ENCODE measurements at places on chromosomes 6 and 20.

- DNase-seq, result no peak
Measured at GRCh38 chr20:20632644-20633043, 79.8 kb downstream of the RALGAPA2 start.

DNA sequence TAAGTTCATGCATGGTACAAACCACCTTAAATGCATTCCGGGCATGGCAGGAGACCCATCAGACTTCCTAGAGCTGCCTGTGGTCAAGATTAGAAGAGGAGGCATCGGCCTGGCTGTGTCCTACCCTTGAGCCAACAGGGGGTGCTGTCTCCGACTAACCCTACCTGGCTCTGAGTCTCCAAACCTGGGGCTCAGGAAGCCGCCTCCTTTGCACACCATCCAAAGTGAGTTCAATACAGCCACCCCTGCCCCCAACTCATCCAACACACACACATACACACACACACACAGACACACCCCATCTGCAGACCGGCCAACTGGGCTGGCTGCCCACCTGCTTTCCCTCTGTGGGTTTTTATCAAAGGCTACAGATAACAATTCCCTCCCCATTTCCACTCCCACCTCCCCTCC lies 77.0 kb downstream of the JPH2 start:
- no peak for DNase-seq

GRCh38 chr20:57841297-57841866 lies 131.6 kb upstream of the PMEPA1 start:
- no peak for DNase-seq

DNA sequence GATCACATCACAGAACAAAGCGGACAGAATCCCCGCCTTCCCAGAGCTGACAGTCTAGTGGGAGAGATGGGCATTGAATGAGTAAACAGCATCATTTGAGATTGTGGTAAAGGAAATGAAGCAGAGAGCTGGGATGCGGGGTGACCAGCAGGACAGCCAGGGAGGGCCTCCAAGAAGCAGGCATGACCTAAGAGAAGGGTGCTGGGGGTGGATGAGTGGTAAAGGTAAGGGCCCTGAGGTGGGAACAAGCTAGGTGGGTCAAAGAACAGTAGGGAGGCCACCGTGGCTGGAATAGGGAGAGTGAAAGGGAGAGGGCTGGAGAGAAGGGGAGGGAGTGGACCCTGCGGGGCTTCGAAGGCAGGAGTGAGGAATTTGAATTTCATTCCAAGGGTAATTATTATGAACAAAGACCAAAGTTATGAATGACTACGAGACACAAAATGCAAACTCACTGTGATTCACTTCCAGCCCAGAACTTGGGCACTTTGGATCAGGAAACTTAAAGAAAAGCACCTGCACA lies 61.4 kb downstream of the CEBPB start:
- DNase-seq, result no peak

- DNase-seq, result no peak
Measured at GRCh38 chr6:21599051-21599696, 5.6 kb downstream of the SOX4 start.

DNA sequence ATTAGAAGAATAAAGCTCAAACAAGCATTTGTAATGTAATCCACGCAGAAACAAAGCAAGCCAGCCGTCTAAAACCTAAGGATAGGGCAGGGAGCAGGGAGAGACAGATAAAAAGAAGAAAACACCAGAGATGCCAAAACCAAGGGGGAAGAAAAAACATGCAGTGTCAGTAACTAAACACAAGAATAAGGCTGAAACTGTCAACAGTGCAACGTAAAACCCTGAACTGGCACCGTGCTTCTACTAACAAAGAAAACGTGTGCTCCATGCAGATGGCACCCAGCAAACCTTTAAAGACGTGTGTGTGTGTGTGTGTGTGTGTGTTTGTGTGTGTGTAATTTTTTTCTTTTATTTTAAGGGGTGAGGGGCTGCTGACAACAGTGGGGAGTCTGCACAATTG lies 88.4 kb upstream of the TAB2 start:
- no peak for DNase-seq

GRCh38 chr6:4892785-4893485 lies 110.9 kb downstream of the RPP40 start:
- DNase-seq, result no peak

GRCh38 chr6:5394280-5394679 lies 133.0 kb downstream of the FARS2 start:
- DNase-seq, result no peak

GRCh38 chr6:158086504-158087223 lies 81.4 kb downstream of the SERAC1 start:
- no peak for DNase-seq

- no peak for DNase-seq
Measured at GRCh38 chr6:32825966-32826365, 9.2 kb upstream of the HLA-DOB start.

- DNase-seq, result no peak
Measured at GRCh38 chr20:58511364-58511763, 3.8 kb downstream of the APCDD1L start.

GRCh38 chr6:107698146-107698545 lies 126.0 kb downstream of the SCML4 start:
- DNase-seq, result no peak

- peak; percentile 5 for DNase-seq
Measured at GRCh38 chr6:161242779-161243693, 30.8 kb downstream of the AGPAT4 start.

GRCh38 chr6:150078788-150079187 lies 9.9 kb upstream of the ULBP3 start:
- no peak for DNase-seq

- DNase-seq, result no peak
Measured at GRCh38 chr6:36851149-36851614, 11.9 kb upstream of the CPNE5 start.

GRCh38 chr6:93238632-93239031 lies 180.7 kb downstream of the EPHA7 start:
- no peak for DNase-seq

DNA sequence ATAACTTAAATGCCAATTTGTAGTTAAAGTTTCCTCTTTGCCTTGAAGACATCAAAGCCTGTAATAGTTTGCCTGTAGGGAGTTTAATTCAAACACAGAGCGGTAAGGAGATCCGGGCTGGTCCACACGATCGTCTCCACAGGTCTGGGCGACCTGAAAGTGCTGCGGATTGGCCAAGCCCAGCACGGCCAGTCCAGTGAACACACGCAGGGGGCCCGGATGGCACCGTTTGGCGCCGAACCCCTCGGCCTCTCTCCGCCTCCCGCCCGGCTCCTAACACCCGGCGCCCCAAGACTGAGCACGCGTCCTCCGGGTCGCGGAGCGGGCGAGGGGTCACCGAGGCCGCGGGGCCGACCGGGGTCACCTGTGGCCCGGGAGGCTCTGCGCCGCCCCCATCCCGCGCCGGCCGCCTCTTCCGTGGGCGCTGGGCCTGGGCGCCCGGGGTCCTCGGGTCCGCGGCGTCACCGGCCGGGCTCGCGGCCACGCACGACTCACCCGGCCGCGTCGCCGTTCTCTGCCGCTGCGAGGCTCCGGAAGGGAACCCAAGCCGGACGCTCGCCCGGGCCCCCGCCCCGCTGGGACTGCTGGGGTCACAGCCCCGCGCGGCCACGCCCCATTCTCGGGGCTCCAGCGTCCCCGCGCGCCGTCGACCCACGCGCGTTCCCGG lies 481 bp downstream of the SERPINB6 start:
- DNase-seq, result peak; percentile 43

GRCh38 chr20:8587251-8587650 lies 455.2 kb downstream of the PLCB1 start:
- no peak for DNase-seq

GRCh38 chr6:140436023-140436811 lies 1061.8 kb upstream of the CITED2 start:
- no peak for DNase-seq

DNA sequence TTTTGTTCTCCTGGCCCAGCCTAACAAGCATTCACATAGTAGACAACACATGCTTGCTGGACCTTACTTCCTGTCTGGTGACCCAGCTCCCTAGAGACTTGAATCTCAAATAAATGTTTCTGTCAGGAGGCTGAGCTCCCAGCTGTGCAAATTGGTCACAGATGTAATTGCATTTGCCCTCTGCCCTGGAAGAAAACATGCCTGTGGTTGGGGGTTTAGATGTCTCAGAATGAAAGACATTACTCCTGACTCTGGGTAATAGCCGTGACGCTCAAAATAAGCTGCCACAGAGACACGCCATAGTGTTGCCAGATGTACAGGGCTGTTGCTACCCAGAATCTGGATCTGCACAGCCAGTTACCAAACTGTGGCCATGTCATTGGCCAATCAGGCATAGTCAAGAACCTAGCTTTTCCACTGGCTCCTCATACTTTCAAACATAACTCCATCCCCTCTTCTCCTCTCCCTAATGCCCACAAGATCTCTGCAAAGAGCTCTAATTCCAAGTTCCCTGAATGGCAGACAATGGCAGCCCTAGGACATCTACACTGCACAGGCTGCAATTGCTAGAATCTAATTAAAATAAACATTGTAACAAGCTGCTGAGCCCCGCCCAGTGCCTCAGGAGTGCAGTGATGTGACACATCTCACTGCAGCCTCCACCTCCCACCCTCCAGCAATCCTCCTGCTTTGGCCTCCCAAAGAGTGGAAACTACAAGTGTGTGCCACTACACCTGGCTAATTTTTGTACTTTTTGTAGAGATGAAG lies 32.8 kb upstream of the GMPR start:
- DNase-seq, result no peak

DNA sequence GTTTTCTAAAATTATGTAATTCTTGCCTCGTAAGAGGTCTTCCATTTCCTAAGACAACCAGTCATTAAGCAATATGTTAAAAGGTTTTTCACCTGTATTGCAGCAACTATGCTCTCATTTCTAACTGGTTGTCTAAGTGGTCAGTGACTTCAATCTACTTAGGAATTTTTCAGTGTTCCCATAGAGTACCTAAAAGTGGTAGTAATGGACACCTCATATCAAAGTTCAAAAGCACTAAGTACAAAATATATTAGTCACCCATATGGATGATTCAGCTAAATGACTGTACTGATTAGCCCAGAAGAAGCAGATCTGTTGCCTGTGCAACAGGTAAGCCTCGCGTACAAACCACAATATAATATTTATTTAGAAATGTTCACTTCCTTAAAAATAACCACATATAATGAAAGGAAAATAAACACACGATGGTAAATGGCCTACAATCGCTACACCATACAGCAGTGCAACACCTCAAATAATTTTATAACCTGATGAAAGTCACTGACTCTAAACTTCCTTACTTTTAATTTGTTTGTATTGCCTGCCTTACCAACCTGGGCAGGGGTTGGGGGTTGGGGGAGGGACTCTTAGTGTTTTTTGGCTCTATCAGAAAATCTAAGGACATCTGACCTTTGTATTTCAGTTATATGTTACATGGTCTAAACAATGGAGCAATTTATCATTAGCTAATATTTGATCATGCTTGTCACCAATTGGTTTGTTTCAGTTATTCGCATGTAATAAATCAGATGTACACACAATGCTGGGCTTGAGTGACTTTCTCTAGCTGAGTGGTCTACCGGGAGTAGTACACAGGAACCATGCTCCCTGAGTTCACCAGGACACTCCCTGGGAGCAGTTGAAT lies 105.9 kb downstream of the HIVEP2 start:
- DNase-seq, result no peak

- no peak for DNase-seq
Measured at GRCh38 chr6:16163535-16164300, 34.8 kb downstream of the MYLIP start.

DNA sequence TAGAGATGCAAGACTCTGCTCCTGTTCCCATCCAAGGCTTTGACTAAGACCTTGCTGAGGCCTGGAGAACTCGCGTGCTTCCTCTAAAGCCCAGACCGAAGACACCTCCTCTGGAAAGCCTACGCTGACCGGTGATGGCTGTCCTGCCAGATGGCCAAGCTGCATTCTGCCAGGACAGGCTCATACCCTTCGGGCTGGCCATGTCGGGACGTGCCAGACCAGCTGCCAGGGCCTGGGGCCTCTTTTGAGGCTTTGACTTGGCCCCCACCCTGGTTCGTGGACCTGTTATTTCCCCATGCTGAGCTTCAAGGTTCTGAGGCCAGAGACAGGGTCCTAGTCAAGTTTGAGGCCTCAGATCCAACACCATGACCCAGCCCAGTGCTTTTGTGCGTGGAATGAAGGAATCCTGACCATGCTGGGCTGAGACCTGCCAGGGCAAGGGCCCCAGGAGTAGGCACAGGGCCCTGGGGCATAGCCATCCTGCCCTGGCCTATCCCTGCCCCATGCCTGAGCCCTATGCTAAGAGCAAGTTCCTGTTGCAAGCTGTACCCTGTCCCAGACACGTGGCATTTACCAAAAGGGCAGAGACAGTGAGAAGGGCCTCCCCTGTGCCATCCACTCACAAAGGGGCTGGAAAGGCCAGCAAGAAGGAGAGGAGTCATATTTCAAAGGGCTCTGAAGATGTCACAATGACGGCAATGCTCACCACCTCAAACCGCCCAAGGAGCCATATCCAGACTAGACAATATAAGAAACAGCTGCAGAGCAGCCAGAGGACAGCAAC lies 42.8 kb downstream of the MRPL14 start:
- no peak for DNase-seq

DNA sequence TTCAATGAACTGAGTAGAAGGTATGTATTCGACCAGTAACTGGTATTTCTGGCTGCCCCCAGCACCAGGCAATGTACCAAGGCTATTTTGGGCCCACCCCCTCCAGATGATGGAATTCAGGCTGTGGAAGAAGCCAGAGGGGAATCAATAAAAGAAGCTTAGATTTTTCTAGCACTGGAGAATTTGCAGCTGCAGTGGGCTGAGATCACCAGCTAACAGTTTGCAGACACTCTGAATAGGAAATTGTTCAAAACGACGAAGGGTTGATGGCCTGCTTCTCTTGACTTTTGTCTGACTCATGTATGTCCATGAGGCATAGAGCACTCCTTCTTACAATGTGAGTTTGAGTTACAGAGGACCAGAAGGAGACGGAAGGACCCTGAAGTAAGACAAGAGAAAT lies 32.4 kb upstream of the FBXO9 start:
- DNase-seq, result no peak

- DNase-seq, result no peak
Measured at GRCh38 chr6:100229512-100229911, 235.2 kb downstream of the SIM1 start.

DNA sequence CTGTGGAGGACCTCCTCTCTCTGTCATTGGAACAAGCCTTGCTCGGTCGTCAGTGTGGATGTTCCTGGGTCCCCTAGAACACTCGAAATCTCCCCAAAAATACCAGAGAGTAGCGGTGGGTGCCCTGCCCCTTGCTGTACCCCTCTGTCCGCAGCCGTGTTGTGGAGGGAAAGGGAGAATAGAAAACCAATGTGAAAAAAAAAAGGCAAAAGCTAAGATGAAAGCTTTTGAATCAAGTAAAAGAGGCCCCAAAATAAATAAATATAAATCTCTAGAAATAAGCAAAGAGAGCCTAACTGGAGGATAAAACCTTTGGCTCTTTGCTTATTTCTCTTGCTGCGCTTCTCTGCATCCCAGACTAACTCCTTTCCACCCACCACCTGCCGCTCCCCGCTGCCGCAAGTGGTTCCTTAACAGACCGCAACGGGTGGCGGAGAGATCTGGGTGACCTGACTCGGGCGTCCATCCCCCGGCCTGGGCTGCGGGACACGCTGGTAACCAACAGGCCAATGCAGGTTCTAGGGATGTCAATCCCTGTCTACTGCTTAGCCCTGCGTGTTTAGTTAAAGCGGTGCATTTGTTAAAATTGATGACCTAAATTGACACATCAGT lies 110.0 kb downstream of the GPX5 start:
- DNase-seq, result no peak

All from stimulated activated CD4-positive, alpha-beta T cell treated with anti-CD3 and anti-CD28 coated beads, Interleukin-1b, Interleukin-23, amount 100 ng/mL, for 48 hours (primary cell).